ENCODE measurements at places on chromosomes 3 and 15. TPM values are rescaled to one million over a fixed set of nuclear protein-coding genes. Genes with fewer than 3 reads are reported as not detected.

The GMPS gene
- 41.3 TPM for total RNA-seq

The PLSCR5 gene
- not detected for total RNA-seq

The USP50 gene
- 1.1 TPM for total RNA-seq

The DNAH1 gene
- 8.7 TPM for total RNA-seq

The SPRED1 gene
- 32.6 TPM for total RNA-seq

The CTXN2 gene
- total RNA-seq, result not detected

The LARP6 gene
- total RNA-seq, result 76.0 TPM

The FBN1 gene
- 1,453 TPM for total RNA-seq

The STRC gene
- under 0.01 TPM for total RNA-seq

The LRTM1 gene
- not detected for total RNA-seq

The ADAMTS17 gene
- total RNA-seq, result under 0.01 TPM

The SLC15A2 gene
- total RNA-seq, result 0.29 TPM

The CNTN3 gene
- total RNA-seq, result 0.36 TPM

The TFRC gene
- 118 TPM for total RNA-seq

The ITIH4 gene
- total RNA-seq, result 3.5 TPM

The SLC28A2 gene
- total RNA-seq, result not detected

The CDV3 gene
- total RNA-seq, result 166 TPM

The SLC35A5 gene
- 41.8 TPM for total RNA-seq
